ENCODE measurements at places on chromosomes 4 and X.

- DNase-seq, result no peak
Measured at GRCh38 chr4:39626261-39626660, 12.4 kb downstream of the SMIM14 start.

DNA sequence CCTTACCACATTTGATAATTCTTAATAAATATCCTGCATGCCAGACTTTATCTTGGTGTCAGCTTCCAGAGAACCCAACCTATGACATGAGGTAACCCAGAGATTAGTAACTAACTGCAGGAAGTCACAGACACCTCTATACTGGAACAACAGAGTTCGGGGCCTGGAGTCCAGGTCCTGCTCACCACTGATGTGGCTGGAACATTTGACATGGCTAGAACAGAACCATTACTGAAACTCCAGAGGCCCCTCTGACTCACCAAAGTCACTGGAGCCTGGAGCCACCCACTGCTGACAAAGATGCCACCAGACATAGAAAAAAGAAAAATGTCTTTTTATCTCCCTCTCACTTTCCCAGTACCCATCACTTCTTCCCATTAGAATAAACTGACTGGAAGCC, 403.7 kb downstream of the MID1IP1 start:
- DNase-seq, result no peak

GRCh38 chrX:102711872-102712215, 404 bp upstream of the GPRASP2 start:
- DNase-seq, result no peak

- no peak for DNase-seq
Measured at GRCh38 chrX:19810006-19810774, 77.2 kb downstream of the SH3KBP1 start.

GRCh38 chr4:174154215-174154854, 129.1 kb downstream of the FBXO8 start:
- DNase-seq, result no peak

DNA sequence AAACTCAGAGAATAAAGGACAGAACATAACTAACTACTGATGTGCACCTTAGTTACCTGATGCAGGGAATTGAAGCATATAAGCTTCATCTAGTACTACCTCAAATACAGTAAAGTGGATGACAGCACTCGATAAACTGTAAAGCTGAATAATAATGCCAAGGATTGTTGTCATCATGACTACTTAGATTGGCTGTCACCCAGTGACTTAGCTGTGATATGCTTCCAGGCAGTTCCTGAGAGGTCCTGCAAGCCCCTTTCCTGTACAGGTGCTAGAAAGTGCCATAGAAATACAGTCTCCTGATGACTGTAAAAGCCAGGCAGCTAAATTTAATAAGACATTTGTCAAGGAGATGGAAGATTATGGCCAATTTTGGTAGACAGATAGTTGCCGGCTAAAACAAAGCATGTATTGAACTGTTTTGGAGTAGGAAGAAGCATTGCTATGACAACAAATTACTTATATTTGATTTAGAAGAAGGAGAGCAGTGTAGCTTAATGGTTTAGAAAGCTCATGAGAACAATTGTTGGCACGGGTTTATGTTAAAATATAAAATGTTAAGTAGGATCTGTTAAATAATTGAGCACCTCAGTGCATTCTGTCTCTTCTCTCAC, 29.7 kb downstream of the TMEM164 start:
- no peak for DNase-seq
